ENCODE measurements at places on chromosomes 7 and 10.
A peak's percentile ranks its signal among the peaks of the same experiment; 100 is the strongest.

DNA sequence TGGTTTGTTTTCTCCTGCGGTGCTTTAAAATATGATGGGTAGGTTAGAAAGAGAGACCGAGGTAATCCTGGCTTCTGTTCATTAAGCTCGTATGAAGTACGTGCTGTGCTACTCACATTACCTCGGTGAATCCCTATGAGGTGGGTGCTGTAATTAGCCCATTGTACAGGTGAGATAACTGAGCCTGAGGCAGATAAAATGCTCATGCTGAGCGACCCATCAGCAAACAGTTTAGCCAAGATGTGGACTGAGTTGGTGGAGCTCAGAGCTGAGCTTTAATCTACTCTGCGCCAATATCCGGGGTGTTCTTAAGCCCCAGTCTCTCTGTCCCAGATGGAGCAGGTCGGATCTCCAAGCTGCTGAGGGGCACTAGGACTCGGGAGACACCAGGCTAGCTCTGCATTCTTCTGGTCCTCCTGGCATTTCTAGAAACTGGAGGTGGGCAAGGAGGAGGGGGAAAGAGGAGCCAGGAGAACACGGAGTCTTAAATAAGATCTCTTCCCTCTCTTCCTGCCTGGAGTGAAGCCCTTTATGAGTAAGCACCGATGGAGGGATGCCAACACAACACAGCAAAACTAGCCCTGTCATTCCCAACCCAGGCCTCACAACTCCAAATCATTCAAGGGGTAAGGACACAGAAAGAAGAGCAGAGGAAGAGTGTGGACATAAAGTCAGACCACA lies 458.5 kb downstream of the KCNMA1 start:
- DNase-seq: peak; percentile 26

GRCh38 chr7:25503306-25503705 lies 275.0 kb upstream of the NPVF start:
- DNase-seq: no peak

- no peak for DNase-seq
Measured at GRCh38 chr7:46162609-46163008, 241.5 kb upstream of the IGFBP3 start.

DNA sequence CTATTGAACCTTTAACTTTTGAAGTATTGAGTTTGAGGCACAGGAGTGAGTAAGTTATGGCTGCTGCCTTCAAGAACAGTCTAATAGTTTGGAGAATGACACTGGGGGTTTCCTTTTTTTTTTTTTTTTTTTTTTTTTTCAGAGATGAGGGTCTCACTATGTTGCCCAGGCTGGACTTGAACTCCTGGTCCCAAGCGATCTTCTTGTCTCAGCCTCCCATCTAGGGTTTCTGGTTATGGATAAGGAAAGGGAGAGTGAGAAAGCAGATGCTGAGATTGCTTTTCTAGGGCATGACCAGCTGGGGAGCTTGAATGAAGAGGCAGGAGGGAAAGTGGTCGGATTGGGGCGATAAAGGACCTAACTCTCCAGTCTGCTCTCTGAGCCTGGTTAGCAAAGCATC lies 59.9 kb upstream of the BTRC start:
- no peak for DNase-seq

GRCh38 chr7:27143023-27143949 lies at the start of gene HOXA5:
Gene HOXA5, minus strand, starts transcription at chr7:27143681. Its CDS starts 74 bp downstream, at chr7:27143607.
- DNase-seq: peak; percentile 72

GRCh38 chr10:5447056-5447455 lies 34.7 kb downstream of the NET1 start:
- no peak for DNase-seq

GRCh38 chr7:90181485-90181884 lies 27.2 kb downstream of the STEAP1 start:
- no peak for DNase-seq

All from testis (tissue), 5 donors.